ENCODE measurements at places on chromosomes 1 and 21.

DNA sequence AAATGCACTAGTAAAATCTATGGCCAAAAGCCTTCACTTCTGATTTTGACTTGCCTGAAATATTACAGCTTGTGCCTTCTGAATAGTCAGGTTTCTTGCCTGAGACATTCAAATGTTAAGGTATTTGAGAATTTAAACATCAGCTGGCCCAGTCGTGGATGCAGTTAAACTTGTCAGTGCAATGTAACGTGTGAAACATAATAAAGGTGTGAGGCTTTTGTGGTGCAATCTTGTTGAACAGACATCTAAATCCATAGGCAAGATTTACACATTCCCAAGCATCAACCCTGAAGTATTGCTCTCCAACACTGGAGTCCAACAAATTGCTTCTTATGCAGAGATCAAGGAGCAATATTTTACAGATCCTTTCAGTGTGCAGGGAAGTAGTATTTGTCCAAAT lies 4.4 kb downstream of the CCN1 start:
- no peak for DNase-seq

DNA sequence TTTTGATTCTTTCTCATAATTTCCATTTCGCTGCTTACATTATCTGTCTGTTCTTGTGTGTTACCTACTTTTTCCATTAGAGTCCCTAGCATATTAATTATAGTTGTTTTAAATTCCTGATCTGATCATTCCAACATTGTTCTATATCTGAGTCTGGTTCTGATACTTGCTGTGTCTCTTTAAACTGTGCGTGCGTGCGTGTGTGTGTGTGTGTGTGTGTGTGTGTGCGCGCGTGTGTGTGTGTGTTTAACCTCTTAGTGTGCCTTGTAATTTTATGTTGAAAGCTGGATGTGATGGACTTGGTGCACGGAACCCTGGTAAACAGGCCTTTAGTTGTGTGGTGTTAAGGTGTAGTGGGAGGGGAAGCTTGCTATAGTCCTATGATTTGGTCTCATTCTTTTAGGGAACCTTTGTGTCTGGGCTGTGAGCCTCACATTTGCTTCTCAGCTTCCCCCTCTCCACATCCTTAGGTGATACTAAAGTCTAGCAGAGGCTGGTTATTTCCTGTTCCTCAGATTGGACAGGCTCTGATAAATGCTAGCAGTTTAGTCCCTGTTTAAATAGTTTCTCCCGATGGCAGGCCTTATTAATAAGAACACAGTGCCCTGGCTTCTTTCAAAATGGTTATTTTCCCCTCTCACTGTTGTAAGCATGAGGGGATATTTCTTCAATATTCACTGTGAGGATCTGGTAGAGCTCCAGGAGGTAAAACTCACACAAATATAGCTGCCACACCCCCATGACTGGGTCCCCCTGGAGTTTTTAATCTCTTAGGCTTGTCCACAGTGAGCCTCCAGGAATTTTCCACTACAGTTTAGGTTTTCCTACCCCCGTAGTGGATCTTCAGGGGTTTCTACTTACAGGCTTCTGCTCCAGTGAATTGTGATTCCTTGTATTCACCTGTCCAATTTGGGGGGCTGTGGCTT lies 118.3 kb downstream of the GALNT2 start:
- DNase-seq = no peak

- no peak for DNase-seq
Measured at GRCh38 chr1:22907528-22907927, 65.1 kb downstream of the LACTBL1 start.

DNA sequence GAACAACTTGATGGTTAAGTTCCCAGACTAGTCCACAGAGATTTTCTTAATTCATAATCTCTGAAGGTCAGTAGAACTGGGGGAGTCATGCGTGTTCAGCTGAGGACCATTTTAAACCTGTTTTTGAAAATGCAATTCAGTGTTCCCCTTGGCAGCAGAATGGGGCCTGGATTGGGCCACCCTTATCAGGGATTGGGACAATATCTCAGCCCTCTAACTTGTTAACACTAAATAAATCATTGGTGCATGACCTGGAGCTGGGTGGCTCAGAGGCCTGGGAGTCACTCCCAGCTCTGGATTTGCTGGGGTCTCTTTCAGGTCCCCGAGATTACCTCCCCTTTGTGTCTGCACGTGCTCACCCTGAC lies 55.3 kb downstream of the MRPS6 start:
- DNase-seq = no peak

GRCh38 chr1:206829282-206829681 lies 36.1 kb upstream of the IL20 start:
- DNase-seq = no peak
